Prostate gland (tissue), 2 donors: ENCODE measurements at places on chromosomes 1 and 21. TPM values are rescaled to one million over a fixed set of nuclear protein-coding genes. Genes with fewer than 3 reads are reported as not detected.
A peak's percentile ranks its signal among the peaks of the same experiment; 100 is the strongest.

- H3K27ac ChIP-seq, result no peak overlapping the region
- no peaks in the 10 kb centered on the region for H3K36me3 ChIP-seq
- H3K4me1 ChIP-seq, result no peaks in the 10 kb centered on the region
- DNase-seq, result peak; percentile 49
- no peaks in the 10 kb centered on the region for H3K27me3 ChIP-seq
These were observed 183.0 kb downstream of the CYYR1 start for GRCh38 chr21:26389971-26390641.

GRCh38 chr1:157088607-157089006, 11.0 kb downstream of the ETV3L start:
- H3K27me3 ChIP-seq, result no peaks in the 10 kb centered on the region
- no peaks in the 10 kb centered on the region for H3K36me3 ChIP-seq
- H3K4me1 ChIP-seq, result no peaks in the 10 kb centered on the region
- H3K4me3 ChIP-seq, result no peak overlapping the region
- no peak for DNase-seq
- no peak overlapping the region for H3K27ac ChIP-seq

DNA sequence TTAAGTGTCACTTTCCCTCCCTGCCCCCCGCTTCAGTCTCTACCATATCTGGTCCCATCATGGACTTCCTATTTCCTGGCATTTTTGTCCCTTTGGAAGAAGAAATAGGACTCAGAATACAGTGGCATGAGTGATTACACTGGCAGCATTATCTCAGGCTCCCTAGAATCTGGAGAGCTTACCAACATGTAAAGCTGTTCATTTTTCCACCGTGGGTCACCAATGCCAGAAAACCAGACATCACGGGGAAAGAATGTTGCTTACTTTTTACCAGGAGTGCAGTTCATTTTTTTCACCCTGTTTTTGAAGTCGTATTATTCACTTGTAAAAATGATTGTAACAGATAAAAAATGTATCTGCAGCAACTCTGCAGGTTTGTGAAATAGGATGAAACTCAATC, 44.8 kb downstream of the BACH1 start:
- H3K27me3 ChIP-seq, result no peaks in the 10 kb centered on the region
- H3K4me1 ChIP-seq, result no peaks in the 10 kb centered on the region
- no peaks in the 10 kb centered on the region for H3K36me3 ChIP-seq
- DNase-seq, result no peak
- H3K27ac ChIP-seq, result no peak overlapping the region

GRCh38 chr1:90359994-90360393, 357.1 kb downstream of the BARHL2 start:
- no peak for DNase-seq
- no peaks in the 10 kb centered on the region for H3K36me3 ChIP-seq
- no peak overlapping the region for H3K27ac ChIP-seq
- H3K27me3 ChIP-seq, result no peaks in the 10 kb centered on the region
- no peaks in the 10 kb centered on the region for H3K4me1 ChIP-seq

DNA sequence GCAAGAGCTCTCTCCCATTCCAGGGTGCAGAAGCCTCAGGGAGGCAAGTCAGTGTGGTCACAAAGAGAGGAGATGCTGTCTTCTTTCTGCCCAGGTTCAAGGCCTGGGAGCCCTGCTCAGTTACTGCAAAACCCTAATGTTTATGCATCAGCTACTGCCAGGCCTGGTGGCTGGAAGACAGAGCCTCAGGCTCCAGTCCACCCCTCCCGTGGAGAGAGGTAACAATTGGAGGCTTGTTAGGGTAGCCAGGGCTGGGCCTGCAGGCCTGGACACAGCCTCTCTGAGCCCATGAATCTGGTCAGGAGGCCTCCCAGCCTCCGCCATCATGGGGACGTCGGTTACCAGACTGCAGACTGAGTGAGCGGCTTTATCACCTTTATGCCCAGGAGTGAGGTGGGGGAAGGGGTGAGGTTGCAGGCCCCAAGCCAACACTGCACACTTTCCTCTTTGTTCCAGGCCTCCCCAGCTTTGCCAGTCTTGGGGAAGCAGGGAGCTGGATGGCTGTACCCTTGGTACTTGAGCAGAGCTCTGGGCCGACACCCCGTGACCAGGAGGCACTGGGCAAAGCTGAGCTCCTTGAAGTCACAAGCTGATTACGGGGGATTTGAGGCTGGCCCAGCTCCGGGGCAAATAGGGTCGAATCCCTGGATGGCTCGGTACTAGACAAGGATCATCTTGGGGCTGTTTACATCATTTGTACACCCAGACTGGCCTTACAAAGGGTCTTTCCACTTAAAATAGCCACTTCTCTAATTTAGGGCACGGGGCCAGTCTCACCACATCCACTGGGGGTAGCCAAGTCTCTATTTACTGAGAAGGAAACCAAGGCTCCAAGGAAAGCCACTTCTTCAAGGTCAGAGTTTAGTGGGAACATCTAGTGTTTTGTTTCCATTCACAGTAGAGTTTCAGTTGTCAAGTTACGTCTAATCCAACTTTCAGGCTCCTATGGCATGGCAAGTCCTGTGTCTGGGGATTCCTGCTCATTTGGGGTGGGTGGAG, 5.2 kb downstream of the SLC2A1 start:
- H3K27ac ChIP-seq, result no peak overlapping the region
- DNase-seq, result no peak
- H3K27me3 ChIP-seq, result no peaks in the 10 kb centered on the region

- H3K4me3 ChIP-seq, result no peak overlapping the region
- H3K27ac ChIP-seq, result no peak overlapping the region
- no peaks in the 10 kb centered on the region for H3K4me1 ChIP-seq
These were observed 415.4 kb downstream of the PTBP2 start for GRCh38 chr1:97136996-97137395.

GRCh38 chr21:41975391-41976272, 21.8 kb upstream of the C2CD2 start:
- no peaks in the 10 kb centered on the region for H3K4me1 ChIP-seq
- no peaks in the 10 kb centered on the region for H3K36me3 ChIP-seq
- H3K4me3 ChIP-seq, result no peak overlapping the region

- no peak overlapping the region for H3K4me3 ChIP-seq
- H3K27me3 ChIP-seq, result no peaks in the 10 kb centered on the region
- no peak for DNase-seq
These were observed 553.6 kb downstream of the NUF2 start for GRCh38 chr1:163875200-163875926.

DNA sequence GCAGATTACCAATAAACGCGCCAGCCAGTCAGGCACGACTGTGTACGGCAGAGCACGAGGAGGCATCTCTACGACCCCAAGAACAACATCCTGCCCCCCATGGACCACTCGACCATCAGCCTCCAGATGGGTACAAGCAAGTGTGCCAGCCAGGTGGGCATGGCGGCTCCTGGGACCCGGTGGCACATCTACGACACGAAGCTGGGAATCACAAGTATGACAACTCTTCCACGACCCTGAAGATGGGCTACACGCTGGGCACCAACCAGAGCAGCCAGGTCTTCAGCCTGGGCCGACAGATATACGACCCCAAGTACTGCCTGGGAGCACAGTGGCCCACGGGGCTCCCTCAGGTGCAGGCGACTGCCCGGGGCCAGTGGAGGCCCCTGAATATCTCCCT, 217.6 kb downstream of the POTED start:
- H3K4me1 ChIP-seq, result no peaks in the 10 kb centered on the region
- no peaks in the 10 kb centered on the region for H3K36me3 ChIP-seq
- H3K27ac ChIP-seq, result no peak overlapping the region
- no peaks in the 10 kb centered on the region for H3K27me3 ChIP-seq

YARS1 gene
- total RNA-seq, result 63.5 TPM

CD84 gene
- 6.7 TPM for total RNA-seq

F5 gene
- total RNA-seq, result 1.1 TPM

SRGAP2B gene
- total RNA-seq, result 10.0 TPM

GBP7 gene
- total RNA-seq, result not detected

GPR161 gene
- total RNA-seq, result 23.3 TPM
